CD8-positive, alpha-beta memory T cell (primary cell): ENCODE measurements at places on chromosomes 3 and 15. TPM values are rescaled to one million over a fixed set of nuclear protein-coding genes. Genes with fewer than 3 reads are reported as not detected.

Gene AHSG
- total RNA-seq, result not detected

- DNase-seq, result no peak
Measured at GRCh38 chr15:23052522-23052921, 13.2 kb upstream of the TUBGCP5 start.

Gene GOLGA6L9
- total RNA-seq, result 1.7 TPM

- DNase-seq, result no peak
Measured at GRCh38 chr3:122111974-122112373, 56.8 kb downstream of the CD86 start.

Gene CHMP2B
- 31.2 TPM for total RNA-seq

Gene PSTPIP1
- 123 TPM for total RNA-seq

GRCh38 chr15:60695713-60696522 is 217.0 kb upstream of the ICE2 start:
- DNase-seq, result peak; percentile 2

- DNase-seq, result no peak
Measured at GRCh38 chr3:178259703-178260102, 276.5 kb upstream of the KCNMB2 start.

GRCh38 chr15:92840149-92840548 is 60.0 kb upstream of the CHD2 start:
- no peak for DNase-seq

- no peak for DNase-seq
Measured at GRCh38 chr15:68768321-68768720, 52.4 kb downstream of the ANP32A start.

DNA sequence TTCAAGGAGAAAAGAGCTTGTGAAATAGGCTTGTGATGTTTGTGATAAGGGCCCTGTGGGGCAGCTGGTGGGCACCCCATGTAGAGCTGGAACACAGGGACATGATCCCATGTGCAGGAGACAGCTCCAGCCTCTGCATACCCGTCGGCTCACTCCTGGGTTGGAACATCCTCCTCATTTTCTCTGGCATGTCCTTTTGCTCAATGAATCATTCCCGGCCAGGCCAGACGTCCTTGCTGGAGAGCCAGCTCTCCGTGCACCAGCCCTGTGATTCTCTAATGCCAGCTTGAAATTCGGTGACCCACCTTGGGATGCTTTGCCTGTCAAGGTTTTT is 77.3 kb downstream of the SMAD3 start:
- no peak for DNase-seq

DNA sequence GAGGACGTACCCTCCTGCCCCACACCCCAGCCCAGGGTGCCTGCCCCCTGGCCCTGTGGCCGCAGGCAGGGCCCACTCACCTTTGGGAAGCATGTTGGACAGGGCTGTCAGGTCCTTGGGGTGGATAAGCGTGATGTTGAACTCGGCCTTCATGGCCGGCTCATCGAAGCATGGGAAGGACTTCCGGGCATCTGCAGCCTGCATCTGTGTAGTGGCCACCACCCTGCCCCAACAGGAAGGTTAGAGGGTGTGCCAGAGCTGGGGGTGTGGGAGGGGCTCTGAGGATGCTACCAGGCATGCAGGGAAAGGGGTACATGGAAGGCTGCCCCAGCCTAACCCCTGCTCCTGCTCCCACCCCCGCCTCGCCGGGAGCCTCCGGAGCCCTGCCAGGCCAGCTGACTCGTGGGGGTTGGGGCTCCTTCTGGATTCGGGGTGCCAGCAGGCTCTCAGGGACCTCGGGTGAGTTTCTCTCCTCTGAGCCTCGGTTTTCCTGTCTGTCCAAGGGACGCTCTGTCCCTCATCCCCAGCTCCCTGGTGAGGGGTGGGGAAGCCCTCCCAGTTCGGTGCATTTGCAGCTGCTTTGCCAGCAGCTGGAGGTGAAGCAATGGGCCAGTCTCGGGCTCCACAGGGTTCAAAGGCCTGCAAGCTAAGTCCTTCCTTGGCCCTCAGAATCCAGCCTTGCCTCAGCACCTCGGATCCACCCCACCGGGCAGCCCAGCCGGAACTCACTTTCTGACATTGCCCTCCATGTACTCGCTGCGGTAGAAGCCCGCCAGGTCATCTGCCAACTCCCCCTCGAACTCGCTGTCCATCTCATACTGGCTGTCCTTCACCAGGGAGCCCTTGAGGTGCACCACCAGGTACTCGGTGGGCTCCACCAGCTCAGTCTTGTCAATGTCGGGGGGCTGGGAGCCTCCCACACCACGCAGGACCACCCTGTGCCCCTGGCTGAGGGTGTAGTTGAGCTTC is 9.1 kb downstream of the ANPEP start:
- DNase-seq, result no peak

DNA sequence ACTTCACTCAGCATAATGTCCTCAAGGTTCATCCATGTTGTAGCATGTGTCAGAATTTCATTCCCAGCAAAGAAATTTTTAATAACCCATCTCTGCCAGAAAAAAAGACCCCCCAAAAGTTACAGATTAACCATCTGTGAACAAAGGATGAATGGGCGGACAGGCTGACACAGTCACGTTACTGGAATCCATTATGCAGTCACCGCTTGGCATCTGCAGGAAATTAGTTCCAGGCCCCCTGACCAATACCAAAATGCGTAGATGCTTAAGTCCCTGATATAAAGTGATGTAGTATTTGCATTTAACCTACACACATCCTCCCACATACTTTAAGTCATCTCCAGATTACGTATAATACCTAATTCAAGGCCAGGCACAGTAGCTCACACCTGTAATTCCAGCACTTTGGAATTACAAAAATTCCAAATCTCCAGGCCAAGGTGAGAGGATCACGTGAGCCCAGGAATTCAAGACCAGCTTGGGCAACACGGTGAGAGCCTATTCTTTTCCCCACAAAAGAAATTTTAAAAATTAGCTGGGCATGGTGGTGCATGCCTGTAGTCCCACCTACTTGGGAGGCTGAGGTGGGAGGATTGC is 1.5 kb upstream of the SLC12A8 start:
- DNase-seq, result no peak

Gene ICE2
- total RNA-seq, result 51.7 TPM

GRCh38 chr3:169980055-169980454 is 13.4 kb downstream of the SEC62 start:
- no peak for DNase-seq

- DNase-seq, result no peak
Measured at GRCh38 chr15:71511796-71512681, 298.3 kb upstream of the NR2E3 start.

DNA sequence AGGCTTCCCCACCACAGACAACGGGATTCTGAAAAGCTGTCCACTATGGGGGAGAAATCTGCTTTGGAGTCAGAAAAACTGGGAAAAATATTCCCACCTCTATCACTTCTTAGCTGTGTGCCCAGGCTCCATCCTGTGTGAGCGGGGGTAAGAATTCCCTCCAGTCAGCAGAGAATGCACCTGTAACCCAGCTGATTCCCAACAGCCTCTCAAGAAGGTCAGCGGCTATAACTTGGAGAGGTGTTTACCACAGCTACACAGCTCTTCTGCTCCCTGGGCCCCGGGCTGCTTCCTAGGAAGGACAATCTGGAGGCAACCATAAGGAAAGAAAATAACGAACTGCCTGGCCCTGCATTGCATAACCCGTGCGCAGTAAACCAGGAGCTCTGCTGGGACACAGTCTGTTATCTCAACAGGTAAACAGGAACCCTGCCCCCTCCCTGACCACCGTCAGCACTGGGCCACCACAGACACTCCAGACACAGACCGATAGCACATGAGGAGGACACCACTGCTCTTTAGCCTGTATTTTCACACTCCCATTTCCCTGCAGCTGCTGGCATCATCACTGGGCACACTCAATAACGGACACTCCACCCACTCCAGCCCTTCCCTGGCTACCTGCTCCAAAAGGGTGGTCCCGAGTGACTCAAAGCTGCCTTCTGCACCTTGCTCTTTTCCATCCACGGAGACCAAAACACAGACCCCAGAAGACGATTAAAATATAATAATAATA is 2.1 kb downstream of the RAB43 start:
- no peak for DNase-seq

Gene DAZL
- 0.18 TPM for total RNA-seq

GRCh38 chr3:119542168-119542767 is 17.1 kb downstream of the CD80 start:
- DNase-seq, result no peak

Gene NEK10
- 0.24 TPM for total RNA-seq

Gene CTDSPL
- total RNA-seq, result 0.84 TPM

Gene CP
- not detected for total RNA-seq

Gene HRH1
- total RNA-seq, result 0.53 TPM

DNA sequence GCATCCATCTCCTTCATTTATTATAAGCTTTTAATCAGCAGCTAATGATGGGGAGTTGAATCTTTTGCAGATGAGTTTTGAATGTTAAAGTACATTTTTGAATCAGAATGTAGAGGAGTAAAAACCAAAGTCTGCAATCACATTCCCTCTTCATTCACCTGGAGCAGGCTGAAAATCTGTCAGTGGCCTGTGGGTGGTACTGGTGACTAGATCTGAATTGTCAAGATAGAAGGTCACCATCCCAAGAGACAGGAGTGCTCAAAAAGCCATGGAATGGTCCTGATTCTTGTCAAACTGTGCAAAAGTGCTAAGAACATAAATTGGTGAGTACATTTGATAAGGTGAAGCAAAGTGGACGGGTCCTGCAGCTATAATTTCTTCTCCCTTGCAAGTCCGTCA is 881.3 kb upstream of the NR2F2 start:
- DNase-seq, result no peak

DNA sequence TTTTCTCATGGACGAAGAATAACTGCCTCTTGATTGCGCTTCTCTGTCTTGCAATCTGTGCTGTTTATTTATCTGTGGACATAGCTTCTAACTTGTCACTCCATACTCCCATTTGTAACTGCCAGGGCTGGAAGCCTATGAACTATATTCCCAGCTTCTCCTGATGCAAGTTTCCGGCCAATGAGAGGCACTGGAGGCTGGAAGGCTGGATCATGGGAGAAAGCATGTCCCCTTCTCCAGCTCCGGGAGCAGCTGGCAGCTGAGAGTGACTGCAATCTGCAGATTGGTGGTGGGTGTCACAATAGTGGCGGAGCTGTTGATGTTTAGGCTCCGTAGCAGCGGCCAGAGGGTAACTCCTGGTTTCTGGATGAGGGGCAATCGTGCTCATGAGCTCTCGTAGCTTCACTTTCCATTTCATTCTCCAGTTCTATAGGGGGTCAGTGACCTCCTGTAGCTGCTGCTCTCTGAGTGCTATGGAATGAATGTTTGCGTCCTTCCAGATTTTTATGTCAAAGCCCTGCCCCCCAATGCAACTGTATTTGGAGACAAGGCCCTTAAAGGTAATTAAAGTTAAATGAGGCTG is 35.7 kb upstream of the PCSK6 start:
- DNase-seq, result no peak

GRCh38 chr3:58353722-58354553 is 21.2 kb downstream of the PXK start:
- no peak for DNase-seq

DNA sequence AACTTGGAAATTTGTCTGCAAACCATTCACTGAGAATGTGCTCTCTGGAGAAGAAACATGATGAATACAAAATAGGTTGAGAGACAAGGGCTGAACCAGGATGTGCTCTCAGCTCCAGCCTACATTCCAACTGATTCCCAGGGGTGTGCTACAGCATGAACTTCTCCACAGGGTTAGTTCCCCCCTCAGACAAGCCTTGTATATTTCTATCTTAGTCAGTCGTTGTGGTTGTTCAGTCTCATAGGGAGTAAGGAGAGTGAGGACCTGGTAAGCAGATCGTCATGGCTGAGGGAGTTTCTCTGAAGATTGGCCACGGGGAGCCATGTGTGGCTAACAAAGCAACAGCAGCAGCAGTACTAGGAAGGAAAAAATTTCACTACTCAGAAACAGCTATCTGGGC is 919.7 kb upstream of the CADM2 start:
- no peak for DNase-seq

- DNase-seq, result no peak
Measured at GRCh38 chr3:137264071-137264820, 306.5 kb downstream of the IL20RB start.

Gene MYL3
- total RNA-seq, result not detected

DNA sequence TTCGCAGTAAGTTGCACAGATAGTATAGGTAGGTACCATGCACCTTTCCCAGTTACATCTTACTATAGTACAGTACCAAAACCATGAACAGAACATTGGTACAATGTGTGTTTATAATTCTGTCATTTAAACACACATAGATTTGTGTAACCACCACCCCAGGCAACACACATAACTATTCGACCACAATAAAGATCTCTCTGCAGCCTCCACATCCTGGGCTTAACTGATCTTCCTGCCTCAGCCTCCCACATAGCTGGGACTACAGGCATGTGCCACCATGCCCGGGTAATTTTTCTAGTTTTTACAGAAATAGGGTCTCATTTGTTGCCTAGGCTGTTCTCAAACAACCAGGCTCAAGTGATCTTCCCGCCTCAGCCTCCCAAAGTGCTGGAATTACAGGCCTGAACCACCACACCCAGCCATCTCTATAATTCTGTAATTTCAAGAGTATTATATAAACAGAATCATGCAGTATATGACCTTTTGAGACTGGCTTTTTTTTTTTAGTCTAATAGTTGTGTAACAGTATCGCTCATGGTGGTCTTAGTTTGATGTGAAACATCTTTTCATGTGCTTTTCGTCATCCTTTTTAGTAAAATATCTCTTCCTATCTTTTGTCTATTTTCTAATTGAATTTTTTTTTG is 13.3 kb upstream of the TMF1 start:
- DNase-seq, result no peak

GRCh38 chr15:74825866-74826265 is 561 bp upstream of the CPLX3 start:
- DNase-seq, result no peak

Gene PLAAT1
- not detected for total RNA-seq

GRCh38 chr3:64518950-64519349 is 168.8 kb downstream of the ADAMTS9 start:
- no peak for DNase-seq

Gene SPATA12
- total RNA-seq, result not detected

GRCh38 chr15:100947760-100948429 is 28.7 kb downstream of the LRRK1 start:
- no peak for DNase-seq

Gene FAM107A
- not detected for total RNA-seq

DNA sequence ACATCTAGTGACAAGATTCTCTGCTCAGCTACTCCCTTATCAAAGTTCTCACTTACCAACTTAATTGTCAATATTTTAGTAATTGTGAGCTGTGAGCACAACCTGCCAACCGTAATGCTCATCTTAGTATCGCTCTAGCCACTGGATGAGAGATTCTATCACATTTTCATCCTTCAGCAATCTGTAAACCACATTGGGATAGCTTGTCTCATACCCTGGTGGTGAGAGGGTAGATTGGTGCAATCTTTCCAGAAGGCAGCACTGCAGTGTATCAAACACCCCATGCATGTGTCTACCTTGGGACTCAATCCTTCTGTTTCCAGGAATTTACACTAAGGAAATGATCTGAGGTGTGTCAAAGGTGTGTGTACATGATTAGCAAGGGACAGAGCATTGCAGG is 18.9 kb upstream of the ATP8B4 start:
- DNase-seq, result no peak

DNA sequence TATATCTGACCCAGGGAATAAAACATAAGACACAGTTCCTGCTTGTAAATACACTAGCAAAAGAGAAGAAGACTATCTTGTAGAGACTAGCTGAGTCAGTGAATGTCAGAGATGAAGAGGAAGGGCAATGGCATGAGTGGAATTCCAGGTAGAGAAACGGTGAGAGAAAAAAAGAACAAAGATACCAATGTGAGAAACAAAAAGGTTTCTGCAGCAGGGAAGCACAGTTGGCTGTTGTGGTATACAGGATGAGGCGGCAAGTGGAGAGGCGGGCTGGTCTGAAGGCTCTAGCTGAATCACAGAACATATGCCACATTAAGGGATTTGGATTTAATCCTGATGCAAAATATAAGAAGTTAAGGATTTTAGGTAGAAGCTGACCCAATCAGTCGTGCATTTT is 17.1 kb upstream of the TASOR start:
- DNase-seq, result no peak
